ENCODE measurements at places on chromosomes 5 and 9.

DNA sequence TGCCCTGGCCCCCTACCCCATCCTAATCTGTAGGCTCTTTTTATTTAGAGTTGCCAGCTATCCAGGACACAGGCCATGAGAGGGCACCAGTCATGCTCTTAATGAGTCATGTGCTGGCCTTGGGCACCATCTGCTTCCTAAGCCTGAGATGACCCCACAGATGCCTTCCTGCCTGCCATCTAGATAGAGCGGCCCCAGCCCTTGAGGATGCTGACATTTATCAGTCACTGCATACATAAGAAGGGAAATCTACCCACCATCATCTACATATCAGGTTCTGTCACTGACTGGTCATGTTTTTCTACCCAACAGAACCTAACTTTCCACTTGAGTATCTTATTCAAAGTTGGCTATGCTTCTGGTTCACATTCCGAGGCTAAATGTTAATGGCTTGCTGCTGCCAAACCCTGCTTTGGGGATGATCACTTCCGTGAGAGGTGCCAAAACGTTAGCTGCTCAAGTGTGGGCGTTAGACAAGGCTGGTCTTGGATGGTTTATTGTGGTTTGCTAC, 49.9 kb upstream of the TTC23L start:
- DNase-seq, result no peak

- no peak for DNase-seq
These were observed 64.6 kb downstream of the ABLIM3 start for GRCh38 chr5:149205625-149206523.

- no peak for DNase-seq
These were observed 105.6 kb upstream of the CCDC112 start for GRCh38 chr5:115402092-115402491.

DNA sequence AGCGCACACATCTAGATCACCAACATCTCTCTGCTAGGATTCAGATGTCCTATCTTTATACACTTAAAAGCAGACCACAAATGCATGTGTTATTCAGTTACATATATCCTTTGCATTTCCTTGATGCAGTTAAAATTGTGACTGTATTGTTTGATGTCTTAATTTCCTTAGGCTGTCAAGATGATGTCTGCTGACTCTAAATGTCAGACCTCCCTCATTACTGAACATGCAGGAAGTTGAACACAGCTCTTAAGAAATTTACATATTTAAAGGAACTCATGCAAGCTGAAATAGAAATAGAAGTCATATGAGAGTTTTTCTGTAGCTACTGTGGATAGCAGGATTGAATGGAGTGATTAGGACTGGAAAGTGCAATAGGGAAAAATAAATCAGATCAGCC, 336.5 kb upstream of the SEMA6A start:
- no peak for DNase-seq

DNA sequence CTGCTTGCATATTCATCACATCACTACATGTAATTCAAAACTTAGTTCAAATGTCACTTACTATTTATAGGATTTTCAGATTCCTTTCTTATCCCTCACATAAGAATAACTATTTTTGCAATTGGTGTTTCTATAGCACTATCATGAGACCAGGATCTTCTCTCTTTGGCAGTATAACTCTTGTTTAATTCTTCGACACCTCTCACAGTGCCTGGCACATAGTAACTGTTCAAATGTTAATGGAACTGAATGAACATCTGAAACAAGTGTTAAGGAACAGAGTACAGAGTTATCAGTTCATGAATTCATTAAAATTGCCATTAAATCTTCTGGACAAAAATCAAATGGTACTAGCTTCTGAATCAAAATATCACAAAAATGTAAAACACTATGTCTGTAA, 40.0 kb downstream of the FBXL17 start:
- DNase-seq, result no peak

GRCh38 chr9:13443346-13444244, 164.1 kb upstream of the MPDZ start:
- no peak for DNase-seq

DNA sequence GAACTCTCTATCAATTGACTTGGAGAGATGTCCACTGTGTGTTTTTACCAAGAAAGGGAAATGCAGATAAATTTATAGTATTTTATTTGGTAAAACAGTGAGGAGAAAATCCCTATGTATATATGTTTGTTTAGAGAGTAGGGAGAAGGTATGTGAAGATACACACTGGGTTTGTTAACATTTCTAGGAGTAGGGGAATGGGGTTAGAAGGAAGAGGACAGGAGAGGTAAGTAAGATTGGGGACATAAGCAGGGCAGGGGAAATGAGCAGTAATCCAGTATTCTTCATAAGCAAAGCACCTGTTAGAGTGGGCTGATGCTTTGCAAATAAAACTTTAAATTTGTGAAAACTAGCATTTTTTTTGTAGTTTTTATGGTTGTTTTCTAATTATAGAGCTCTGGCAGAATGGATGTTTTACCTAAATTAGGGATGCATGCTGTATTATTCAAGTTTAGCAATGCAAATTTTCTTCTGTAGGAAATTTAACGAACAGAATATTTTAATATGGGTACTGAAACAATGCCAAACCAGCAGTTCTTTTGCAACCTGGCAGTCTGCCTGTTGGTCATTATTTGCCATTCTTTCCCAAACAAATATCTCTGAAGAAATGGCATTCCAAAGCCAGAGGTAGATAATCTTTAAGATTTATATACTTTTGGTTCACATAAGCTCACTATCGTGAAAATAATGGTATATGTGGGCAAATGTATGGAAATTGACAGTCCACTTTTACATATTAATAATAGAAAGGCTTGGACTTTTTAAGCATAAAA, 19.4 kb upstream of the DCP2 start:
- DNase-seq, result no peak

- DNase-seq, result no peak
These were observed 163.4 kb upstream of the MAP1B start for GRCh38 chr5:71943874-71944273.

DNA sequence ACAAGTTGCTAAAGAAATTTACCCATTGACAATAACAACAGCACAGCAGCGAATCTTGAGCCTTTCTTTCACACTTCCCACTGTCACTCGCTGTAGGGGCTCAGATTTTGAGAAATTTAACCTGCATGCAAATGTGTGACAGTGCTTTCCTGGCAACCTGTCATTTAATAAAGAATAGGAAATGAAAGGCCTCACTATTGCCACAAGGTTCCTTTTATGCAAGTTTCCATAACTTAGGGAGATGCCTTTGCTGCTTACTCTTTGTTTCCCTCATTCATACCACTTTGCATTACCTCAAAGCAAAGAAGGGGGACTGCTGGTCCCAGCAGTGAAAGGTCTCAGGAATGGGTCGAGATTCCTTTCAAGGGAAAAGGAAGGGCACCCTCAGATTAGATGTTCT, 49.5 kb downstream of the PTCD2 start:
- no peak for DNase-seq

Data from kidney epithelial cell (primary cell).